Upper lobe of right lung (tissue), 1 donor: ENCODE measurements at places on chromosomes 3 and 15.
A peak's percentile ranks its signal among the peaks of the same experiment; 100 is the strongest.

- peak; percentile 92 for DNase-seq
Measured at GRCh38 chr3:183252973-183253527, at the start of gene B3GNT5. TSS of gene B3GNT5 (plus strand) at chr3:183253253. CDS start at chr3:183269799, 16,546 bp downstream.

DNA sequence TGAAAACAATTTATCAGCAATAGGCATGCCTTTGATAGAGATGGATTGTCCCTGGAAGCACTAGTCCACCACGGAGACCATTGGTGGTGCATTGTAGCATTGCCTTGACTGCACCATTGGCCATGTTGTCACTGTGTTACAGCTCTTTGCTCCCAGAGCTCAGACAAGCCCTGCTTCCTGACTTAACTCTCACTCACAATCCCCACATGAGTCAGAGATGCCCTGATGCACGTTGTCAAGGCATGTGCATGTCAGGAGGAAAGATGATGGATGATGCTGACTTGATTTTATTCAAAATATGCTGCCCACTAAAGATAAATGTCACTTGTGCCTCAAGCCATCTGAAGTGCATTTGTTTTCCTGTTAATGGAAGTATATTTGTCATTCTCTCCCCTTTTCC is 266.1 kb downstream of the ARRDC4 start:
- no peak for DNase-seq

GRCh38 chr15:76904461-76905012 is 603 bp downstream of the SCAPER start:
- peak; percentile 67 for DNase-seq

- no peak for DNase-seq
Measured at GRCh38 chr3:197132916-197133530, 103.4 kb upstream of the MELTF start.

DNA sequence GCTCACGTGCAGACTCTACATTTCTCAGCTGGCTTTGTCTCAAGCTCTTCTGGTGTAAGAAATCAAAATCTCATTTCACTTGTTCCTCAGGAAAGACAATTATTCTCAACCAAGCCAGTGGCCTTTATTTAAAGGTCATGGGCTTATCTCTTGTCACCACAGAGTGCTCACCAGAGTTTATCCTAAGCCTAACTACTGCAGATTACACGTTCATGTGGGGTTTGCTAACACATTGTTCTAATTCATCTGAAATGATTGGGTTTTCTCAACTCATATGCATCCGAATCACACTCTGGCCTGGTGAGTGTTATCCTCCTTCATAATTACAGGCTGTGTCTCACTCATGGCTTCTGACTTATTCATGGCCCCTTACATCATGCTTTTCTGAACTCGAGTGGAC is 83.3 kb upstream of the TSC22D2 start:
- no peak for DNase-seq

DNA sequence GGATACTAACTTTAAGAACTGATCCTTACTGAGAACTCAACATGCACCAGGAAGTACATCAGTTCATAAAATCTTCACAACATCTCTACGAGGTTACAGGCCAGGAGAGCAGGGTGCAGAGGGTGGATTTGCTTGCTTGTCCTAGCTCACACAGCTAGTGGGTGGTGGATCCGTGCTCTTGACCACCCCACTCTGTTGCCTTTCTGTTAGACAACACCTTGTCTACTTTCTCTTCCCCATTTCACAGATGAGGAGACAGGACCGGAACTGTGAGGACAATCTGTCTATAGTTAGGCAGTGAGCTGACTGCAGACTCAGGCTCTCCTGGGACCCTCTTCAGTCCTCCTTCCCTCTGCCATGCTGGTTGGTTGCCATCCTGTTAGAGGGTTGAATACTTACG is 221.7 kb upstream of the TLE3 start:
- no peak for DNase-seq

DNA sequence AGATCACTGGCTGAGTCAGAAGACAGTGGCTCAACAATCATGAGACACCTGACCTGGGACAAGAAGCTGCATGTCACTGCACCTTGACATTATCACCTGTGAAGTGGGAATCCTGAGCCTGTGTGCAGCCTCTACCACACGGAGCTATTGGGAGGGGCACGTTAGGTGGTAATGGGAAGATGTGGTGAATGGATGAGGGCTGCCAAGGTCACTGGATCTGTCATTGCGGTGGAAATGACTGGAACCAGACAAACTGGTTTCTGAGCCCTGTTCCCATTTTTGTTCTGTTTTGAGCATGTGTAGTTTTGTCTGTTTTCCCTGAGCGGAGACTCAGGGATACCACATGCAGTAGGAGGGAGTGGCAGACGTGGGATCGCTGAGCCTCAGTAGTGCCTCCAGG is 235.5 kb downstream of the OPA1 start:
- DNase-seq: no peak

- DNase-seq: no peak
Measured at GRCh38 chr3:170346481-170347392, 10.8 kb upstream of the SKIL start.

GRCh38 chr15:41949401-41950126 is 22.8 kb downstream of the EHD4 start:
- DNase-seq: no peak

DNA sequence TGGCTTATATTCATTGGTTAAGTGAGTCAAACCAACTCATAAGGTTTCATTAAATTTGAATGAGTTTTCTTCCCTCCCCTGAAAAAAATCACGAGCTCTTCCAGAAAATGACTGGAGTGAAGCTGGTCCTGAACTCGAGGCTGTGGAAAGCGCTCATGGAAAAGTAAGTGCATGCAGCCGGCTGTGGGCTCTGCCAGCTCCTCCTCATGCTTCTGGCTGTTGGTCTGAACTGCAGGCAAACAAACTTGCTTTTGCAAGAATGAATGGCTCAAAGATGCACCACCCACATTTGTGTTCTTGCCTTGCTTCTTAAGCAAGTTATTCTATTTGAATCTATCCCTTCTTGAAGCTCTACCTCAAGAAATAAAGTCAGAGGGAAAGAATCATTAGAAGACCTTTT is 6.2 kb downstream of the ETV5 start:
- DNase-seq: no peak

DNA sequence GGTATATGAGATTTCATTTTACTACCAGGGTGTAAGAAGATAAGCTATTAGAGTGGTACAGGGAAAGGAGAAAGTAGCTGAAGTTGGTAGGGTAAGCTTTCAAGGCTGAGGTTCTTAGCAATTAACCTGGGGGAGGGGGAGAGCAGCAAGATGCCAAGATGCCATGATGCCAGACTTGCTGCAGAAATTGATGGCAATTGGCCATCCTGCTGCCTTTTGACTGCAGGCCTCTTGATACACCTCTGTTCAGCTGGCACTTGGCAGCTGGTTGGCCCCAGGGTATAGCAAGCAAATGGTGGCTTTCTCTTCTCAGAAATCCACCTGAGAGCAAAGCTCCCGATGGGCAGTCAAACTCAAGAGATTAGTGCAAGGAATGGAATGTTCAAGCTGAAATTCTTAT is 21.4 kb upstream of the DPH6 start:
- DNase-seq: no peak

DNA sequence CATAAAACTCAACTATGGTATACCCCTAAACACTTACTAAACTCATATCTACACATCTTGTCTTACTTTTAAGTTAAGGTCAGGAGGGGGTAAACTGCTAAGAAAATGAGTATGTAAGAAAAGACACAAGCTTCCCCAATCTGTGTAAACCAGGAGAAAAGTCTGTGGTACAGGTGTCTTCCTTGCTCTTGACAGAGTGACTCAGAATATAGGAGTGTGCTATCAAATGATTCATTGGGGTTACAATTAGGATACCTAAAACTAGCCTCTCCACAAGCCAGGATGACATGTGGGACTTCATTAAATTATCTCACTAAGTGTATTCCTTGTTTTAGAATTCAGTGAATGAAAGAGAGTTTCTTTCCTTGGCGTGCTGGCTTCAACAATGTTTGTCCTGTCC is 274.8 kb downstream of the BBX start:
- DNase-seq: no peak

DNA sequence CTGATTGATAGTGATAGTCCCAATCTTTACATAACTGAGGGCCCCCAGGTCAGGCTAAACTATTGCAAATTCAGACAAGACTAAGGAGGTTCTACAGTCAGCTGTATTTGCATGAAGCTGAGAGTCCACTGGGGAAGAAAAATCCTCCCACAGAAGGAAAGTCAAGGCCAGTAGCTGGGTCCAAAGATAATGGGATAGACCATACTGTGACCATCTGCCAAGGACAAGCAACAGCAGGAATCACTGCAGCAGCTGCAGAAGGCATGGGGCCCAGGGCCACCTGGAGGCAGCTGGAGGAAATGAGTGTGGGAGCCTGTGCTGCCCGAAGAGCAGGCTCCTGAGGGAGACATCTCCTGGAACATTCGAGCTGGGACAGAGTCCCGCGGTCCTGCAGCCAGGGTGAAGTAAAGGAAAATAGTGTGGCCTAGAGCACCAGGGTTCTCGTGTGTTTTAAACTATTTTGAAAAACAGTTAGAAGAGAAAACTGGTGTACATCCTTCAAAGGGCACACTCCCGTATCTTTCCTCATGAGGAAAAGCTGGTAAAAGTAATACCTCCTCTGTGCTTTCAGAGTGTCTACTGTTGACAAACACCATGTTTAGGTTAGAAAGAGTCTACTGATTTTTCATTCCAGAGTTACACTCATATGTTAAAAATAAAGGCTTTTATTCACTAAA is 13.2 kb upstream of the TMEM212 start:
- DNase-seq: peak; percentile 79

DNA sequence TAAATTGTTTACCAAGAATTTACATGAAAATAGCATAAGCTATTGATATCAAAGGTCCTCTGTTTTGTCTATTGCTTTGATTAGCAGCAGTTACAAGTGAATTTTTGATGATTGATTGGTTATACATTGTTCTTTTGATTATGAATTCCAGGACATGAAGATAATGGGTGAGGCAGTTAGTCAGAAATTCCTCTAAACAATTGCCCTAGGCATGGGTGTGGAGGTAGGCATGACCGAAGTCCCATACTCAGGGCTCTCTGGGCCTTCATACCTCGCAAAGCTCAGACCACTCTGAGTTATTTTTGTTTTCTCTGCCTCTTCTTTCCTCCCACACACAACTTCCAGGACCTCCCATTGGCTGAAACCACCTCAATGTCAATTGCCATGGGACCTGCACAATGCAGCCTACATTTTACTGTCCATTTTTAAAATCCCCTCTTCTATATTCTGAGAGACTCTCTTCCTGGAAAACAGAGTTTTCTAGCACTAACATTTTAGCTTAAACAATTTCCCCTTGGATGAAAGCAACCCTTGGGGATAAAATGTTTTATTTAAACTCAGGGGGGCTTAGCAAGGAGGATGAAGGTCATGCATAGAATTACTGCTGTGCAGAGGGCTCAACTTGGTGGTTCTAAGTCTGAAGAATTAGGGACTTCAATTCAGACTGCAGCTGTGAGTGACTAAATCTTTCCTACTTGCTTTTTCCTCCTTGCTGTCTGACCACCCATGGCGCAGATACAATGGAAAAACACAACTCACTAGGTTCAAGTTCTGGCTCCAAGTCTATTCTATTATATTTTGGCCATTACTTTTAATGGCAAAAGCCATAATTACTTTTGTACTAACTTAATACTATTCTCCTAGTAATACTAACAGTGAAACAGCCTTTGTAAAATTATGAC is 594.8 kb downstream of the NTRK3 start:
- no peak for DNase-seq

DNA sequence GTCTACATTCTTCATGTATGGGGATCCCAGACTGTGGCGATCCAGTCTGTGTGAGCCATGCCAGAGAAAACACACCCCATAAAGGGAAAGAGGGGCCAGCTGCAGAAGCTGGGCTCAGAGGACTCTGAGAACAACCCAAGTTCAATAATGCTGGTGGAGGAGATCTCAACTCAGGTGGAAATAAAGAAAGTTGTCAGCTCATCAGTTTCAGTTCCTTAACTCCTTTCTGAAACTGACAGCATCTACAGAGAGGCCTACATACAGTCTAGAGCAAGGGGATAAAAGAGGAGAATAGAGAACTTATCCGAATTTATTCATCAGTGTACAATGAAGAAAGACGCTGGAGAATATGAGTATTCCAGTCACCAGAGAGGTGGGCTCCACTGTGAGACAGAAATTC is 77.0 kb downstream of the NTRK3 start:
- no peak for DNase-seq

DNA sequence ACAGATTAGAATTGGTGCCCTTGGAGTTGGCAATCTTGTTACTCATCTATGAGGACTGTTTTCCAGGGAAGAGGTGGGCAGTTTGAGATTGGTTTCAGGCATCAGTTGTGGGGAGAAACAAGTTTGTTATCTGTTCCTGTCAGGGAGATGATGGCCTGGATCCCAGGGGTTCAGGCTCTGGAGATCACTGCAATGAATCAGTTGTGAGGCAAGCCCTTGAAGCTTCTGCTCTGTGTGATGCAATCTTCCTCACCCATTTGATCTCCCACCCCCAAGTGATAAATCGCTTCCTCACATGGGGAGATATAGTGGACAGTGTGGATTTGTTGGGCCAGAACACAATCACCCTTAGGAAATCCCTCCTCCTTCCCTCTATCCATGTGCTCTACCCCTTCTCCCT is 276.6 kb upstream of the LRTM1 start:
- no peak for DNase-seq

GRCh38 chr3:60096403-60096802 is 1046.6 kb upstream of the CFAP20DC start:
- no peak for DNase-seq

GRCh38 chr3:11091088-11091590 is 63.2 kb upstream of the HRH1 start:
- DNase-seq: no peak

GRCh38 chr15:71115567-71116351 is 488 bp downstream of the THSD4 start:
- DNase-seq: peak; percentile 85

DNA sequence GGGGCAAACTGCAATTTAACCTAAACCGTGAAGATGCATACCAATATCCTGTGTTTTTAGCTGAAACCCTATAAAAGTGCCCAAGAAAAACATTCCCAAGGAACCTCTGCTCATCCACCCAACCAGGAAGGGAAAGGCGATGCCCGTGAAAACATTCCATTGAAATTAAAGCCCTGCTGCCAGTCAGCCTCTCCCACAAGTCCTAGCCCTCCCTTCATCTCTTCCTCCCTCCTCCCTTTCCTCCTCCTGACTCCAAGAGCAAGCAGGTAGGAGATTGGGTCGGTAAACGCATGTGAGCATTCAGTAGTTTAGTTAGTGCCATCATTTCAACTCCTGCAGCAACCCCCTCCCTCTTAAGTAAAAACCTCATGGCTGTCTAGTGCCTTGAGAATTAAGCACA is 27.7 kb downstream of the HES1 start:
- DNase-seq: no peak

DNA sequence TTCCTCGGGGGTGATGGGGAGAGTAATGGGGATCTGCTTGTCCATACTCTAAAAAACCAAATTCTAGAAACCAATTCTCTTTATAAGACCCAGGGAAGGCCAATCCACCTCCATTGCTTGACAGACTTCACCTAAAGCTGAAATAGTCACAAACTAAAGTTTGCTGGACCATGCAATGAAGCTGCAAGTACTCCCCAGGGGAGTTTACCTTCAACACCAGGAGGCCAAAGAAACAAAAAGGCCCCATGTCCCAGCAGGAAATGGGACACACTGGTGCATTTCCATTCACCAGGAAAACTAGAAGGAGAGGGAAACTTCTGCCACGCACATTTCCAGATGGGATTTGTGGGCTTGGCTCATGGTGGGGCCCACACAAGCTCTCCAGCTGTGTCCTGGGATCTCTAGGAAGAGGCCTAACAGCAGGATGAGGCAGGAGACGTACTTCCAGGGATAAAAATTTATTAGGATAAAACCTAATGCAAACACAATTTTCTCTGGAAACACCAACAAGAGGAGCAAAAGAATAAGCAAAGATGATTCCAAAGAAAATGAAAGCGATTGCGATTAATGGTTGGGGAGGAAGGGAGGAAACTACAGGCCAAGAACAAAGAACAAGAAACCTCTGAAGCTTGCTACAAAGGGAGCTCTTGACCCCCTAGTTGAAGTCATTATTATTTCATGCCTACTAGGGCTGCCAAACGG is 238.0 kb upstream of the LRTM1 start:
- no peak for DNase-seq
